ENCODE measurements at places on chromosomes 11 and 22.

GRCh38 chr11:11504071-11504470 lies 117.7 kb downstream of the GALNT18 start:
- no peak for DNase-seq

DNA sequence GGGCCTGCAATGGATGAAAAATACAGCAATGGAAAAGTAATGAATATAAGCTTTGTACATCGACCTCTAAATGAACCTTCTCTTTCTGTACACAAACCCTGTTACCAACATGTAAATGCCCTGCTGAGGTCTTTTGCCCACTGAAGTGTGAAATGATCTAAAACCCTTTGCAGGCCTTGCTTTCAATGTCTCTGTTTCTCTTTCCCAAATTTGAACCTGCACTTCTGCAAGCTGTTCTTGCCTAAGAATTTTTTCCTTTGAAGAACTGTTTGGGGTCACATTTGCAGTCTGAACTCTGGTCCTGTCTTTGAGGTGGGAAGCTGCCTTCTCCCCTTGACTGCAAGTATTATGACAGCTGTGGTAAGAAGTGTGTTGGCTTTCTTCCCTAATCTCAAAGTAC lies 1237.1 kb downstream of the FAM181B start:
- no peak for DNase-seq

DNA sequence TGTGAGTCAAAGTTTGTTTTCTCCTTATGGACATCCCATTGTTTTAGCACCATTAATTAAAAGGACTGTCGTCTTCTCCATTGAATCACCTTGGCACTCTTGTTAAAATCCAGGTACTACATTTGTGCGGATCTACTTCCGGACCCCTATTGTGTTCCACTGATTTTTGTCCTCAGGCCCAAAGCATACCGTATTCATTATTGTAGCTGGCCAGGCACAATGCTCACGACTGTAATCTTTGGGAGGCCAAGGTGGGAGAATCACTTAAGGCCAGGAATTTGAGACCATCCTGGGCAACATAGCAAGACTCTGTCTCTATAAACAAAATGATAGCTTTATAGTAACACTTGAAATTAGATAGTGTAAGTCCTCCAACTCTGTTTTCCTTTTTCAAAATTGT lies 8.9 kb upstream of the GNB1L start:
- no peak for DNase-seq

GRCh38 chr11:9459667-9460321 lies 1.0 kb upstream of the ZNF143 start:
- DNase-seq, result peak; percentile 59

DNA sequence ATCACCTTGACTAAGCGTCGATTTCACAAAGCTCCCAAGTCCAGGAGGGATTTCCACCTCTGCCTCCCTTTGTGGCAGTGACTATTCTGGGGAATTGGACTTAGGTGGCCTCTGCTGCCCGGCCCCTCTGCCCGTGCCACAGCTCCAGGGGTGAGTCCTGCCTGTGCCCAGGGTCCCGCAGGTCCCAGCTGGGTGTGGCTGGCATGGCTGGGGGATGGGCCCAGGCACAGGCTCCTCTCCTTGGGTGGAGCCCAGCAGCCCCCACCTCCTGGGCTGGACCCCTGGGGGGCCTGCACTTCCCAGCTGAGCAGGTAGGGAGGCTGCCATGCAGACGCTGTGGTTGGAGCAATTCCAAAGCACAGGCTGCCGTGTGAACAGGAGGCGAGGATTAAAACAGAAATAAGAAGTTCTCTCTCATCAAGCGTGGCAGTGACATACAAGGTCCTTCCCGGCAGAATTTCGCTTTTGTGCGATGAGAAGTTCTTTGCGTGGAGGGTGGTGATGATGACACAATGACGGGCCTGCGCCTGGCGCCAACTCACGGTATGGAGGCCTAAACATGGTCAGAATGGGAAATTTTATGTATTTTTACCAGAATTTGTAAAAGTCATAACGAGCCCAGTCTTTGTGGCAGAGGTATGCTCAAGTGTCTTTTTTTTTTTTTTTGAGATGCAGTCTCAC lies 107.3 kb downstream of the BRD1 start:
- no peak for DNase-seq

DNA sequence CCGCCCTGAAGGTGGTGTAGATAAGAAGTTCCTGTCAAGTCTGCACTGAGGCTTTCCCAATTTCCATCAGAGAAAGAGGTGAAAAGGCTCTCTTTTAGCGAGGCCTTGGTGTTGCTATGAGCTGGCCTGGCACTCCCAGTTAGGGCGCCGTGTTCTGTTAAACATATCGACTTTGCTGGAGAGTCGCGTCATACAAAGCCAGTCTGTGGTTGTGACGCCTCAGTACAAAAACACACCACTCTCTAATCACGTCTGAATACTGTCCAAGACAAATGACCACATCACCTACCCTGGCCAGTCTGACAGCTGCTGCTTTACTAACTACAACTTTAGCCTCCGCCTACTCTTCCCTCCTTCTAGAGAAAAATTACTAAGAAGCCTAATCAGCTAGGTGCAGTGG lies 8.0 kb upstream of the TOLLIP start:
- no peak for DNase-seq
